ENCODE measurements at places on chromosomes 12 and 14.
A peak's percentile ranks its signal among the peaks of the same experiment; 100 is the strongest.

- DNase-seq: no peak
These were observed 41.5 kb upstream of the LTBP2 start for GRCh38 chr14:74653386-74654138.

- no peak for DNase-seq
These were observed 143.8 kb downstream of the ACSS3 start for GRCh38 chr12:81221681-81222080.

- no peak for DNase-seq
These were observed 13.7 kb upstream of the CLEC4D start for GRCh38 chr12:8499616-8500015.

GRCh38 chr12:75366629-75367028, 24.3 kb upstream of the GLIPR1L2 start:
- no peak for DNase-seq

DNA sequence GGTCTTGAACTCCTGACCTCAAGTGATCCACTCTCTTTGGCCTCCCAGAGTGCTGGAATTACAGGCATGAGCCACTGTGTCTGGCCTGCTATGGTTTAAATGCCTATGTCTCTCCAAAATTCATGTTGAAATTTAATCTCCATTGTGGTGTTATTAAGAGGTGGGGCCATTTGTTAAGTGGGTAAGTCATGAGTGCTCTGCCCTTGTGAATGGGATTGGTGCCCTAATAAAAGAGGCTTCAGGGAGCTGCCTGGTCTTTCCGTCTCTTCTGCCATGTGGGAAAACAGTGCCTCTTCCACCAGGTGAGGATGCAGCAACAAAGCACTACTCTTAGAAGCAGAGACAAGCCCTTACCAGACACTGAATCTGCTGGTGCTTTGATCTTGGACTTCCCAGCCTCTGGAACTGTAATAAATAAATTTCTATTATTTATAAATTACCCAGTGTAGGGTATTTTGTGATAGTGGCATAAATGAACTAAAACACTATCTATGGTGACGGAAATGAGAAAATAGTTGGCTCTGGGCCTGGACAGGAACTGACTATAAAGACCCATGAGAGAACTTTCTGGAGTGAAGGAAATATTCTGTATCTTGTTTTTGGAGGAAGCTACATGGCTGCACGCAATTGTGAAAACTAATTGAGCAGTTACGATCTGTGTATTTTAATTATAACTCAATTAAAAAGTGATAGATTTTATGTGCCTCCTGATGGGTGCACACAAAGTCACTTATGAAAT, 12.1 kb upstream of the ATP23 start:
- no peak for DNase-seq

- DNase-seq: no peak
These were observed 116.6 kb upstream of the FAR2 start for GRCh38 chr12:29032446-29032845.

DNA sequence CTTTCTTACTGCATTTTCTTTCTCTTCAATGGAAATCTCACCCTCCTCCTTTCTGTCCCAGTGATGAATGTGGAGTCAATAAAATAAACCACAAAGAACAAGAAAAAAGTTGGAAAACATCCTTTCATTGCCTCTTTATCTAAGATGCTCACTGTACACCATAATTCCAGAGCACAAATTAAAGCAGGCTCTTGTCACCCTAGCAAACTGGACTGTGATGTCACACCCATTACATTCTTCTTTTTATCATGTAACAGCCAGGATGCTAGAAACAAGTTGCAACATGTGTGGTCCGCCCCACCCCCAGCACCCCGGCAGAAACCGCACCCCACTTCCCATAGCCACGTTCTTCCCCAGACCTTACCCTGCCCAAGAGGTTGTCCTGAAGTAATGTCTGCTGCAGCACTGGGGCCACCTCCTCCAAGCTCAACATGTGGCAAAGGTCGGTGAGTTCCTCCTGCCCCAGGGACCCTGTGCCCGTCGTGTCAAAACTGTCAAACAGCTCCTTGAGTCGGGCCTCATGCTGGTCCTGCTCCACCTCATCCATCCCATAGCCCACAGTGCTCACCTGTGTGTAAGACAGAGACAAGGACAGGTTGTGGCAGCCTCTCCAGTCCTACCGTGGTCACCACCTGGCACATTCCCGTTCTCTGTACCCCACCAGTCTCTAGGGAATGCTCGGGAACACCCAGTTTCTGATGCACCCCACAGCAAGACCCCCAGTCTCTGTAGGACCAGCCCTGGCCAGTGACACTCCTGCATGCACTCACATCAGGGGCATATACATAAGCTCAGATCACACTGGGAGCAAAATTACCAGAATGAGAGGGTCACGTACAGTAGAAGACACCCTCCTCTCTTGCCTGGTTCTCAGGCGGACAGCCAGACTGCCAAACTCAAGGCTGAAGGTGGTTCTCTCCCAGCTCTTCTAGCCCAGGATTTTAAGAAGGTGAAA, 9.2 kb downstream of the NIN start:
- peak; percentile 48 for DNase-seq

GRCh38 chr14:60665177-60665550, 15.9 kb upstream of the SIX1 start:
- no peak for DNase-seq

DNA sequence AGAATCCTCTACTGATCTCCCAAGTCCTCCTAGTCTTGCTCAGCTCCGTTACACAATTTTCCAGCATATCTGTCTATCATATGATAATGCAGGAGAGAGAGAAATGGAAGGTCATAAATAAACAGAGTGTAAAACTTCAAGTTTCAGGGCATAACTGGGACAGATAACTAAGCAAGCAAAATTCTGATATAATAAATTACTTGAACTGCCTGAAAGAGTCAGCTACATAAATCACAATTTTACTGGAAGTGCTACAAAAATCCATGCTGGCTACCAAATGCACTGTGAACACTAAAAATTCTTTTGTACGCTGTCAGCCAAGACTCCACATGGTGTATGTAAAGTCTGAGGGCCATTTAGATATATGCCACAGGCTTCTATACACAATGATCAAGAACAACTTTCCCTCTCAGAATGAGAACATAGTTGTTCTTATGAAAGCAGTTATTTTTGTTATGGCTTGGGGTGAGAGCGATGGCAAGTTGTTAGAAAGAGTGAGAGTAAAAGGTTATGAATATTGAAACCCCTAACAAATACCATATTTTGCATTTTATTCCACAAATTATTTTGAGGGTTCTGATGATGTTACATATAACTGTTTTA, 41.1 kb downstream of the GRIP1 start:
- DNase-seq: no peak
